ENCODE measurements at places on chromosomes 11 and 22.

GRCh38 chr11:19571906-19572305 lies 140.7 kb upstream of the NAV2 start:
- DNase-seq: no peak

DNA sequence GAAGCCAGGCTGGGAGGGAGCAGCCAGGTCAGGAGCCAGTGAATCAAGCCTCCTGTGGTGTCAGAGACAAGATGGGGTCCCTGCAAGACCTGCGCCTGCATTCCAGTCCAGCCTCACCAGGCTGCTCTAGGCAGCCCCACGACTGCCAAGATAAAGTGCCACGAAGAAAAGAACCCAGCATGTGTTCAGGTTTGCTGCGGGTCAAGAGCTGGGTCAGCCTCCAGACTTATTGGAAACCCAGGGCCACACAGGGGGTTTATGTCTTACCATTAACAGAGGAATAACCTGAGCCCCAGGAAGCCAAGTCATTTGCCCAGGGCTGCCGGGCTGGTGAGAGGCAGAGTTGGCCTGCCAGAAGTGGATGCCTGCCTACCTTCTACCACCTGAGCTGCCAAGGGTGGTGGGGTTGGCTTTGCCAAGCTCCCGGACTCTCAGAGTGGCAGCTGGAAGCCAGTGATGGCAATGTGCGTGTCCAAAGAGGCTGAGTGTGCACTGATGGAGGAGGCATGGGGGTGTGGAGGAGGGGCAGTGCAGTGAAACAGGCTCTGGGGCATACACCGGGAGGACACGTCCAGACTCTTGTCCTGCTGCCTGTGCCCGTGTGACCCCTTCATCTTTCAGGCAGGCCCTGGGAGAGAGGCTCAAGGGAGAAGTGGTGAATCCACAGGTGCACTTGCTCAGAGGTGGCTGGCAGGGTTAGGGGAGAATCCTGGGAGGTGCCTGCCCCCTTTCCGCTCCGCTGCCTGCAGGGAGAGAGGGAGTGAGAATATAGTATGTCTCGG lies 1.7 kb downstream of the RASD2 start:
- DNase-seq: no peak

DNA sequence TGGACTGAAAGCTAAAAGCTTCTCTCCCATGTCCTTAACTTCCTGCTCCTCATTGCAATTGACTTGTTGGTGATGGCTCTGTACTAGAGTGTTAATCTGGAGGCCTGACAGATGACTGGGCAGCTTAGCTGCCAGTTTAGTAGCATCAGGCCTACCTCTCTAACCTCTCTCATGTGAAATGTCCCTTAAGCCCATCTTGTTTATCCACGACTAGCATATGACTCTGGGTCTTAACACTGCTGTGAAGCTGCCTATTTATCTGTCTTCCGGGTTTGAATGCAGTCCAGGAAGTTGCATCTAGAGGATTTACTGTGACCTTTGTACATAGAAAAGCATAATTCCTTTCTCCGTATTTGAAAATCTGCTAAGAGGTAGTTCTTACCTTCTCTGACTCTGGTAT lies 85.3 kb upstream of the HORMAD2 start:
- DNase-seq: no peak

GRCh38 chr11:95766701-95767100 lies 22.9 kb downstream of the FAM76B start:
- no peak for DNase-seq

- DNase-seq: no peak
These were observed 224.9 kb downstream of the NELL1 start for GRCh38 chr11:20894296-20894695.

DNA sequence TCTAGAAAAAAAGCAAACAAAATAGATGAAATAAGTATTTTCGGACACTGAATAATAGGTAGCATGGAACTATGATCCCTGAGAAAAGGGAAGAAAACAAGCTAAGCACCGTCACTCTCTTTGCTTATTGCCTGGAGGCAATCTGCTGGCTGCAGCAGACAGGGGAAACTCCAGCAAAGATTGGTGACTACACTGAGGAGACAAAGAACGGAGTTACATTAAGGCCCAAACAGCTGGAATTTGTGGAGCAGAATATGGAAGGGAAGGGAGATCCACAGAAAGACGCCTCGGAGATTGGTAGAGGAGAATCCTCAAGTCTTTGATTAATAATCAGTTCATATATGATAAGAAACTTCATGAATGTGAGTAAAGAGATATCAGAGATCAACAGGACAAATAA lies 150.2 kb downstream of the TYR start:
- no peak for DNase-seq

DNA sequence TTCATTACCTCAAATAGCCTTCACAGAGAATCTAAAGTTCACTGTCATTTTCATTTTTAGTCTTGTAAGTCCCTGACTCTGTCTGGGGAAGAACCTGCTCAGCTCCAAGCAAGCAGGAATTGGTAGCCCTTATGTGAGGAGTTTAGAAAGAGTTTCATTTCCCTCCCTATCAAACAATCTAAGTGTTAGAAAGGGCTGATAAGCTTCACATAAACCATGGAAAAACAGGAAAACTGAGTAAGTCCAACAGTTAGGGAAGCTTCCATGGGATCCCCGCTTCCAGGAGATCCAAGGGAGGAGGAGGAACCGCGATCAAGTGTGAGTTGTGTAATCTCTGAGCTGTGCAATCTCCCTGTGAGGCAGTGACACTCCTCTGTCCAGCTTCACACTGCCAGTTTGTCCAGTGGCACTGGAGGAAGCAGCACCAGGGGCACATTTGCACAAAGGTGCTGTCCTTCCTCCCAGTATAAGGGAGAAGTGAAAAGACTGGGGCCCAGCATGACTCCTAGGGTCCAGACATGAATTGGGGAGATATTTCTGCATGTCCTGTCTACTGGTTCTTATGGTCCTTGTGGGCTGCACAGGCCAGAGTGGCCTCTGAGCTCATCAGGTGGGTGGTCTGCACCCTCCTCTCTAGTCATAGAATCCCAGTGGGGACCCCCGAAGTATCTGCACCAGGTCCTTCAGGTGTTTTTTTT lies 4.3 kb downstream of the PRAME start:
- no peak for DNase-seq

DNA sequence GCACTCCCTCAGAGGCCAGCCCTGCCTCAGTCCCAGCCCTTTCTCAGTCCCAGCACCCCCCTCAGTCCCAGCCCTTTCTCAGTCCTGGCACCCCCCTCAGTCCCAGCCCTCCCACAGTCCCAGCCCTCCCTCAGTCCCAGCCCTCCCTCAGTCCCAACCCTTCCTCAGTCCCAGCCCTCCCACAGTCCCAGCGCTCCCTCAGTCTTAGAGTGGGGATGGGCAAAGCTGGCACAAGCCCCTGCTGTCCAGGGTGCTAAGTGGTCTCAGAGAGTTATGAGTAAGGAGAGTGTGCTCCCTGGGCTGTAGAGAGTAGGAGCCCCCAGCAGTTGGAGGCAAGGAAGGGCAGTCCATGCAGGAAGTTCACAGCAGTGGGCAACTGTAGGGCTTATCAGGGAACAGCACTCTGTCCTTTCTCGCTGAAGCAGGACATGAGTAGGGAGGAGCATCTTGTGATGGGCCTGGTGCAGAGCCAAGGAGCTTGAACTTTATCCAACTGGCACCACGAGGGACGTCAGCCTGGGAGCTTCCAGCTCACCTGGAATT lies 51.4 kb upstream of the CRYBB3 start:
- DNase-seq: no peak

- no peak for DNase-seq
These were observed 154.2 kb upstream of the NAV2 start for GRCh38 chr11:19558189-19558986.

DNA sequence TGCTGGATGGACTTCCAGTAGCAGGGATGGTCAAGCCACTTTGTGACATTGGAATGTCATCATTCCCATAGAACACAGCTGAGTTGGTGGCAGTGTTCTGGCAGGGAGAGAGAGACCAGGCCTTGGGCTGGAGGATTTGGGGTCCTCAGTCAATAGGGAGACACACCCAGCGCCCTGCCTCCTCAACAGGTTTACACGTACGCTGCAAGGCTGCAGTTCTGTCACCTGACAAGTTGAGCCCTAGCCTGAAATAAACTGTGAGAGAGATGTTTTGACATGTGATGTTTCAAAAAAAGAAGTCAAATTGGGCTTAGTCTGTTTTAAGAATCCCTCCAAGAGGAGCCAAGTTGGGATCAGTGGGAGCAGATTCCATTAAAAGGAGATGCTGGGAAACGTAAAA lies 42.9 kb upstream of the CRYBB3 start:
- DNase-seq: no peak

DNA sequence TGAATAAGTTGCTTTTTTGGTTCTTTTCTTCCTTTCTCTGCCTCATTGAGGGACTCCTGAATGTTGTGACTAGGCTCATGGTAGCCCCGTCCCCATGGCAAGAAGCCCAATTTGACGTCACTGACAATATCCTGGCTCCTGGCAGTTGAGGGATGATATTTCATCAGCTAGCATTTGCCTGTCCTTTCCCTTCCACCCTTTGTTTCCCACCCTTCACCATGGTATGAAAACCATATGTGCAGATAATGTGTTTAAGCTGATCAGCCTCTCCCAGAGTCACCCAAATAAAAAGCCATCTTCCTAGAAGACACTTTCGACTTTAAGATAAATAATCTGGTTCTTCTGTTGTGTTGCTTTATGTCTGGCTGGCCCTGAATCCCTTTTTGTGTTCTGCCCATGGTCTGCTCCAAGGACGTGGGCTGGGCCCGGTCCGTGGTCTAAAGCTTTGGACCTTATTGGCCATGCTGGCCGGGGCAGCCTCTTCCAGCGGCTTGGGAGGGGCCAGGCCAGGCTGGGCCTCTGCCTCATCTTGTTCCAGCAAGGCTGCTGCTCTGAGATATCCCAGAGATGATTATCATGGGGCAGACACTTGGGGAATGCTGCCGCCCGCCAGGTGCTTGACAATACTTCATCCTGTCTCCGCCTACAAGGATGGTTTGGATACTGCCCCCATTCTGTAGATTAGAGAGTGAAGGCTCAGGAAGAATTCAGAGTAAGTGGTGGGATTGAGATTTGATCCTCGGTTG lies 5.1 kb downstream of the TSPAN18 start:
- no peak for DNase-seq

DNA sequence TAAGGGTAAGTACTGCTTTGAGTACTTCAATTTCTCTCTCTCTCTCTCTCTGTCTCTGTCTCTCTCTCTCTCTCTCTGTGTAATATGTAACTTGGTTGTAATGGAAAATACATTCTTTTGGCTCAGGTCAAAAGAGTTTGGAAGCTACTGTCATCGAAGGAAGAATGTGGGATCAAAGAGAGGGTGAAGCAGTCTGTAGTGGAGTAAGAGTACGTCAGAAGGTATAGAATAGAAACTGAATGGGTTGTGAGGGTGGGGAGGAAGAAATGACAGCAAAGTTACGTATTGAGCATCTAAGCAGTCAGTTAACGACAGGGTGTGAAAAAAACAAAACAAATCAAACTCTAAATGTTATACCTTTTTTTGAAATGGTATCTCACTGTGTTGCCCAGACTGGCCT lies 10.0 kb downstream of the NCAM1 start:
- no peak for DNase-seq

- no peak for DNase-seq
These were observed 64.2 kb downstream of the MED15 start for GRCh38 chr22:20571531-20572007.

DNA sequence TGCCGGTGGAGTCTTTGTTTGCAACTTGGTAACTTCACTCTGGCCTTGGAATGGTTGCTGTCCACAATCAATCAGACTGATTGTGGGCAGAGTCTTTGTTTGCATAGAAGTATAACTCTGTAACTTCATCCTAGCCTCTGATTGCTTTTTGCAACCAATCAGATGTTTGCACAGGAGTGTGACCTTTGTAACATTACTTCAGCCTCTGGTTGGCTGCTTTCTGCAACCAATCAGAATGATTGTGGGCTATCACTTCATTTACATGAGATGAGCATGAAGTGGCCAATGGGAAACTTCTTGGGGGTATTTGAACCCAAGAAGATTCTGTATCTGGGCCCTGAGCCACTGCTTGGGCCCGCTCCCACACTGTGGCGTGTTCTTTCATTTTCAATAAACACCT lies 79.6 kb upstream of the CLDN5 start:
- DNase-seq: no peak

DNA sequence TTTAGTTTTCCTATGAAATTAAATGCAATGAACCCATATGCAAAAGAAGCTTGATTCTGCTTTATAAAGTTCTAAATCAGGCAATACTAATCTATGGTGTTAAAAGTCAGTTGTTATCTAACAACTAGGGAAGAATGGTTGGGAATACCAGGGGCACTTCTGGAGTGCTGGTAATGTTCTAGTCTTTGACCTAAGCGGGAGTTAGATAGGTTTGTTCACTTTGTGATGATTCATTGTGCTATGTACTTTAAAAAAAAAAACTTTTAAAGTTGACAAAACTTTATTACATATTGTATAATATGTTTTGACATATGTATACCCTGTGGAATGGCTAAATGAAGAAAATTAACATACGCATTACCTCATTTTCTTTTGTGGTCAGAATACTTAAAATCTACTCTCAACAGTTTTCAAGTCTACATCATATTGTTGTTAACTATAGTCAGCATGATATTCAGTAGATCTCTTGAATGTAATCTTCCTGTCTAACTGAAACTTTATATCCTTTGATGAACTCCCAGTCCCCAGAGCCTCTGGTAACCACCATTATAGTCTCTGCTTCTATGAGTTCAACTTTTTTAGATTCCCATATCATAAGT lies 39.2 kb downstream of the BIRC2 start:
- DNase-seq: no peak

GRCh38 chr11:59818572-59818971 lies 8.0 kb upstream of the MRPL16 start:
- DNase-seq: no peak

Data from retina (tissue), 1 donor.